HuH-7.5 (cell line): ENCODE measurements at places on chromosomes 3 and 15.

GRCh38 chr3:55180936-55181535, 253.2 kb upstream of the LRTM1 start:
- no peak for DNase-seq

- no peak for DNase-seq
These were observed 565.4 kb downstream of the ROBO2 start for GRCh38 chr3:77605308-77605707.

DNA sequence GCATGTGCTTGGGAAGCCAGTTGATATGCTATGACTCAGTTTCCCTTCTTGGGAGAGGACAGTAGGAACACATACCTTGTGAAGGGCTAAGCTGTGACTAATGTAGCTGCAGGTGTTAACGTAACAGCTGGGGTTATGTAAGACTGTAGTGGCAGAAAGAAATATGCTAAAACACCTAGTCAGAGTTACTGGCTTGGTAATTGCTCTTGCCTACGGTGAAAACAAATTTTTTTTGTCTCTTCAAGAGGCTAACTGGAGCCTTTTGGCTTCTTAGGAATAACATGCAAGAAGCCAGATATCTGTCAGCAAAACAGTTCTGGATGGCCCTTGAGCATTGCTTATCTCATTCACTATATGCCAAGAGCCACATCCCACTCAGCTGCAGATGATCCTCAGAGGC, 1.4 kb downstream of the MAPKBP1 start:
- DNase-seq, result no peak

- peak; percentile 10 for DNase-seq
These were observed 25.3 kb downstream of the FBXO22 start for GRCh38 chr15:75928680-75929608.

GRCh38 chr3:145780301-145780700, 380.7 kb downstream of the PLOD2 start:
- no peak for DNase-seq

DNA sequence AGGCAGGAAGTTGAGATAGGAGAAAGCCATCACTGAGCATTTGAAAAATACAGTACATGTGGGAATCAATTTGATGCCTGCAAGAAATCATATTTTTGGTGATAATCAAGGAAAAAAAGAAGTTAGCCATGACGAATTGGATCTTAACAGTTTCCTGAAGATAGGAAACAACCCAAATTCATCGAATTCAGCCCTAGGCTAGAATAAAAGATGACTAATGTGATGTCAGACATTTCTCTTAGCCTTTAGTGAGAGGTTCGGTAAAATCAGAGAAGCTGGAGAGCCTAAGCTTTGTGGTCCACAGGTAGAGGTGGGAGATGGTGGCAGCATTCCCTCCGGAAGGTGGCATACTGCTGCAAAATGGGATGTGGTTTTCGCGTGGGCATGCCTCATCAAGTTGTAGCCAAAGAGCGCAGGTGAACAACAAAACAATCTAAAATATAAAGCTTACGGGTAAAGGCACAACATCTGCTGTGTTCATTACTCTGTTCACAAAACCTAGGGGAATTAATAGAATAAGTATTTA, 144.1 kb upstream of the ALCAM start:
- no peak for DNase-seq

- no peak for DNase-seq
These were observed 27.6 kb downstream of the ALS2CL start for GRCh38 chr3:46665763-46666452.

GRCh38 chr3:37999836-38000235, 9.2 kb downstream of the VILL start:
- no peak for DNase-seq

- DNase-seq, result no peak
These were observed 54.4 kb downstream of the ADCY5 start for GRCh38 chr3:123394391-123395020.

DNA sequence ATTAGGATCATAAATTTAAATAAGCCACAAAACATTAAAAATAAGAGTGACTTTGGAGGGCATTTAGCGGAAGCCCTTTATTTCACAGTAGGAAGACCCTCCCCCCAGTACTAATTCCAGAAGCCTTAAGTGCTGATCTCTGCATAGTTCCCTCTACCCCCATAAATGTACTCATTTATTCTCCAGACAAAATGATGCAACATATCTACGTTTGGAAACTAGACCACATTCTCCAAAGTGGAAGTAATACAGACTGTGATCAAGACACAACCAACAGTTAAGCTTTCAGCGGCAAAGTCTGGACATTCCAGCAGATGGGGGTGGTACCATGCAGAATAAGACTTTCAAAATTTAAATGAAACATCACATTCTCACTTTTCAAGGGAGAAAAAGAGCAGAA, 44.8 kb upstream of the RPS17 start:
- DNase-seq, result no peak

DNA sequence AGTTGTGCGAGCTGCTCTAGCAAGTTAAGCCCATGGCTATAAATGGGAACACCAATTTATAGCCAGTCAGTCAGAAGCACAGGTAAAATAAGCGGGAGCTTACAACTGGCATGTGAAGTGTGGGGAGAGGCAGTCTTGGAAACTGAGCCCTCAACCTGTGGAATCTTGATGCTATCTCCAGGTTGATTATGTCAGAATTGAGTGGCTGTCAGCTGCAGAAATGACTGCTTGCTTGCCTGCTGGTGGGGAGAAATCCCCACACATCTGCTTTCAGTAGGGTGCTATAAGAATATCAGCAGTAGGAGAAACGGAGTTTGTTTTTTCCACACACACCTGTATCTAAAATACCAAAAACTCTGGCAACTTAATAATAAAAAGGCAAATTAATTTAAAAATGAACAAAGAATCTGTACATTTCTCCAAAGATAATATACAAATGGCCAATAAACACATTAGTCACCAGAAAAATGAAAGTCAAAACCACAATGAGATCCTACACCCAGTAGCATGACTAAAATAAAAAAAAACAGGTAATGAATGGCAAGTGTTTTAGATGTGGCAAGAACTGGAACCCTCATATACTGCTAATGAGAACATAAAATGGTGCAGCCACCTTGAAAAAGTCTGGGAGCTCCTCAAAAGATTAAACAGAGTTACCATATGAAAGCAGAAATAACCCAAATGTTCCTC, 26.0 kb upstream of the MAP4 start:
- no peak for DNase-seq

DNA sequence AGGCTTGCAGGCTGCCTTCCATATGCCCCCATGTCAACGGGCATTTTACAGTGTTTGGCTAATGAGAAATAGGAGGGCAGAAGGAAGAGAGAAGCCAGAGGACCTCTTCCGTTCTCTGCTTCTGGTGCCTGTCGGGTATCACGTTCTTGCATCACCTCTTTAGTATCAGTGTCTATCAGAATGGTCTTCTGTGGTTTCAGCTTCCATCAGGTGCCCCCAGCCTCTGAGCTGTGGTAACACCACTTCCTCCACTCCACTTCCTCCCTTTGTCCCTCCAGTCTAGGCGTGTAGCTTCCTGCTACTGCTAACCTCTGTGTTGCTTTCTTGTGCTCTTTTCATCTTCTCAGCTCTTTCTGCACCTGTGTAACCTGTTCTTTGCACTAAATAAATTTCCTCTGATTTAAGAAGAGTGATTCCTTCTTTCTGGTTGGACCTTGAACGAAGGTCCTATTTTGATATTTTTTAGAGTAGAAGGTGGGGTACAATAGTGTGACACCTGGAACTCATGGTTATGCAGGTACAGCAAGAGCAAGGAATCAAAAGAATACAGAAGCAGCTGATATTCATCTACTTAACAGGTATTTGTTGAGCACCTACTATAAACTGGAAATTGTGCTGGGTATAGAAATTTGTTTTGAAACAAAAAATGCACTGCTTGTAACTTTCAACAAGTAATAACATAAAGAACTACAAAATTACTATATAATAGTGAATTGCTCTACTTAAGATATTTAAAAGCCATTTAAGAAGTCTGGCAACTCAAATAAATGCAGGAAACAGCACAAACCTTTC, 27.4 kb upstream of the FOXB1 start:
- DNase-seq, result no peak

- DNase-seq, result no peak
These were observed 192.7 kb upstream of the KCNMB2 start for GRCh38 chr3:178343433-178344038.

- no peak for DNase-seq
These were observed 255.4 kb downstream of the TJP1 start for GRCh38 chr15:29566914-29567313.

GRCh38 chr15:57734860-57735259, 28.3 kb downstream of the POLR2M start:
- DNase-seq, result no peak

GRCh38 chr15:31584195-31584594, 257.6 kb downstream of the KLF13 start:
- DNase-seq, result no peak

- DNase-seq, result no peak
These were observed 191.5 kb downstream of the TP63 start for GRCh38 chr3:189822726-189823125.

DNA sequence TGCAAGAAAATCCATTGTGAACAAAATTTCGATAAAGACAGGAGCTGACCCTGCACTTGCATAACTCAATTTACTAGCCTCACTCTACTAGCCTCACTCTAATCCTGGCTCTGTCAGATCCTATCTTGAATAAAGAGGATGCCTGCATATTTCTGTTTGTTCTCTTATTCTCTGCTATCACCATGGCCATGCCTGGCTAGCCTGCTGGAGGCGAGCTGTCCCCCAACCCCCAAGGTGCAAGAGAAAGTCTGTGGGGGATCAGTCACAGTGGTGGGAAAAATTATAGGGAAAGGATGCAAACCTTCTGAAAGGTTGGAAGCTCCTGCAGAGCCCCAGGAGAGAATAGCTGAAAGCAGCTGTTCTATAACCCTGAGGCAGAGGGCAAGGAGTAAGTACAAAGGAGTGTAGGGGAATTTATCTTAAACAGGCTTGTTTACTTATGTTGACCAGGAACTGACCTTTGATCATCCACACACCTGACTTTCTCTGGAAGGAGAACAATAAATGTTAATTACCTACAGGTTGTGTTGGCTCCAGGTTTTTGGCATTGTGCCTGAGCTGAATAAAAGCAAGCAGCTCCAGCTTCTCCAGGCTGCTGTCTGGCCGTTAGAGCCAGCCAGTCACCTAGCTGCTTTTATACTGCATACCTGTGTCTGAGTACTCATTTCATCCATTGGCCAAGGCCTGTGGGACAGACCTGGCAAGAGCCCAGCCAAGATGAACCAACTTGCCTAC, 137.7 kb upstream of the RASGRP1 start:
- DNase-seq, result no peak

DNA sequence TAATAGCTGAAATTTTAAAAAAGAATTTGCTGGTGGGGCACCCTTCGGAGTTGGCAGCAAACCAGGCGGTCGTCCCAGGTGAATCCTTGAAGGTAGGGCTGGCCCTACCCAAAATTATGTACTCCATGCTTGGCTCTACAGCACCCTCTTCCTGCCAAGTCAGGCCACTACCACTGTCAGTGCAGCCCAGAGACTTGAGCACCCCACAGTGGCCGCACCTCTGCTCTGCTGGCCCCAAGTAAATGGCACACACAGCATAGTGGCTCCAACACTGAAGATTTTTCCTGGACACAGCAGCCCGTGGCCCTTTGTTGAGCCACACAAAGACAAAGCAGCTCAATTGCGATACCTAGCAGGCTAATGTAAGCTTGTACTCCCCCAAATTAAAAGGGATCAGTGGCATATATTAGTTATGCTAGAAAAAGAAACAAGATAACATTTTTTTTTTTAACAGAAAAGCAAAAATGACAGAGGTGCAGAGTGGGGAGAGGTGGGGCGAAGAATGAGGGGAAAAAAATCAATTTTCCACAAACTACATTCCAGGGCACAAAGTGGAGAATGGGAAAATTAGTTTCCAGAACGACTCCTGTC, 250.5 kb downstream of the UACA start:
- peak; percentile 63 for DNase-seq

GRCh38 chr15:93070132-93070531, 18.9 kb downstream of the RGMA start:
- no peak for DNase-seq

DNA sequence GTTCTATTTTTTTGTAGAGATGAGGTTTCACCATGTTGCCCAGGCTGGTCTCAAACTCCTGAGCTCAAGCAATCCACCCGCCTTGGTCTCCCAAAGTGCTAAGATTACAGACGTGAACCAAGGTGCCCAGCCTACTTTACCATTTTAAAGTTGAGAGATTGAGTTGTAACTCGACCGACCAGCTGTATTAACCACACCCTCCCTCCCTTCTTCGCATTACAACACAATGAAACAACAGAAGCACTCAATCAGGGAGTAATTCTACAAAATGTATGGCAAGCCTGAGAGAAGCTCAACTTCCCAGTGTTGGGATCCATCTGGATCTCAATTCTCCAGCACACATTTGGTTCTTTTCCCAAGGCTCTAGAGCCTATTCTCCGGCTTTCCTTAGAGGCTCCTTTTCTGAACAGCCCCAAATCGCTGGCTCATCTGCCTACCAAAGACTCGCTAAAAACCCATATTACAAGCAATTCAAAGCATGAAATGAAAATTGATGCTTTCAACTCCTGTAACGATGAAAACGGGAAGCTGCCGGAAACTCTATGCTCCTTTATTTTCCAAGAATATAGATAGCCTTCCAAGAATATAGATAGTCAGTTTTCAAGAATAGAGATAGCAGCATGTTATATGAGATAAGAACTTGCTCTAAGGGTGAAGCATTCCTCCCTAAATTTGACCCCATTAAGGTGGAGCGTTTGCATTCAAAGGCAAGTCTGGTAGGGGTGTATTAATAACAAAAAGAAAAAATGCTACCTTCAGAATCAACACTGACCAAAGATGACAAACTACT, 450.9 kb downstream of the MAGI1 start:
- DNase-seq, result no peak

GRCh38 chr3:179871782-179872181, 165.0 kb downstream of the PEX5L start:
- no peak for DNase-seq

GRCh38 chr3:113185194-113185835, 26.0 kb upstream of the BOC start:
- DNase-seq, result no peak

GRCh38 chr15:51828621-51829375, 655 bp upstream of the TMOD3 start:
- DNase-seq, result no peak

- DNase-seq, result no peak
These were observed 7.7 kb upstream of the SEMA3F start for GRCh38 chr3:50147447-50147846.

- DNase-seq, result no peak
These were observed 250.5 kb upstream of the RORA start for GRCh38 chr15:61479613-61480012.

DNA sequence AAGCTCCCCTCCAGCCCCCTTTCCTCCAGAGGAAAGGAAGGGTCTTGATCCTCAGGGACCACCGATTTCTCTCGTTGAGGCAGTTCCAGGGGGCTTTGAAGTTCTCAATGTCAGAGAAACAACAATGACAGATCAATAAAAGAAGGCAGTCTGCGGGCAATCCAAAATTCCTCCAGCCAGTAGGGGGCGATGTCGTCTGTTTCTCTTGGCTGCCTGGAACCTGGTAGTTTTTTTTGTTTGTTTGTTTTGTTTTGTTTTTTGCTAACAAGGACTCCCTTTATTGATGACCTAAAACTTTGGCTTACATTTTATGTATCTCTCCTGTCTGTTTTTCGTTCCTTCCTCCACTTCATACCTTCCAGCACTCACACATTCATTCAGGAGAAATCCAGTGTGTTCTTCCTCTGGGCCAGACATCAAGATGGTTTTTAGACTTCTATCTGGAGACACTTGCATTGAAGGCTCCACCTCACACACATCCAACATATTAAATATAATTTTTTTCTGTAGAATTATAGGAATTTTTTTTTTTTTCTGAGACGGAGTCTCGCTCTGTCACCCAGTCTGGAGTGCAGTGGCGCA, 276.6 kb downstream of the RPLP1 start:
- DNase-seq, result peak; percentile 39

GRCh38 chr3:37030588-37030987, 37.3 kb downstream of the MLH1 start:
- no peak for DNase-seq

GRCh38 chr3:118412503-118412902, 622.1 kb downstream of the IGSF11 start:
- DNase-seq, result no peak
